ENCODE measurements at places on chromosomes 13 and 19. TPM values are rescaled to one million over a fixed set of nuclear protein-coding genes. Genes with fewer than 3 reads are reported as not detected.

Gene SHISA2
- total RNA-seq = 0.73 TPM

Gene TLE5
- 245 TPM for total RNA-seq

Gene EBI3
- 0.73 TPM for total RNA-seq

Gene URAD
- total RNA-seq = not detected
